Suppressor macrophage (primary cell): ENCODE measurements at places on chromosomes 1 and 21.

DNA sequence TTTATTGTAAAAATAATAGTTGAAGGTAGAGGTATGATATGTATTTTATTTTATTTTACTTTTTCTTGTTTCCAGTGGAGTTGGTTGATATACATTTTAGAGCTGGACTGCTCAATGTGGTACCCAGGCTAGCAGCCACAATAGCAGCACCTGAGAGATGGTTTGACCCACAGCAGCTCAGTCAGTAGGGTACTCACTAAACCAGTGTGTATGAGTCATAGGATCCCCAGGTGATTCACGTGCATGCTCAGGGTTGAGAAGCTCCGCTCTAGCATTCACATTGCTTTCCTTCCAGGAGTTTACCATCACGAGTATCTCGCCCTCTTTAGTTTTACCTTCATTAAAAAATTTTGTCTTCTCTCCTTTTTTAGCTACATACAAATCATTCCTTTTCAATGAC, 96.0 kb upstream of the PAXBP1 start:
- no peak for DNase-seq

- DNase-seq = no peak
These were observed 64.9 kb upstream of the SYT6 start for GRCh38 chr1:114218361-114219171.

DNA sequence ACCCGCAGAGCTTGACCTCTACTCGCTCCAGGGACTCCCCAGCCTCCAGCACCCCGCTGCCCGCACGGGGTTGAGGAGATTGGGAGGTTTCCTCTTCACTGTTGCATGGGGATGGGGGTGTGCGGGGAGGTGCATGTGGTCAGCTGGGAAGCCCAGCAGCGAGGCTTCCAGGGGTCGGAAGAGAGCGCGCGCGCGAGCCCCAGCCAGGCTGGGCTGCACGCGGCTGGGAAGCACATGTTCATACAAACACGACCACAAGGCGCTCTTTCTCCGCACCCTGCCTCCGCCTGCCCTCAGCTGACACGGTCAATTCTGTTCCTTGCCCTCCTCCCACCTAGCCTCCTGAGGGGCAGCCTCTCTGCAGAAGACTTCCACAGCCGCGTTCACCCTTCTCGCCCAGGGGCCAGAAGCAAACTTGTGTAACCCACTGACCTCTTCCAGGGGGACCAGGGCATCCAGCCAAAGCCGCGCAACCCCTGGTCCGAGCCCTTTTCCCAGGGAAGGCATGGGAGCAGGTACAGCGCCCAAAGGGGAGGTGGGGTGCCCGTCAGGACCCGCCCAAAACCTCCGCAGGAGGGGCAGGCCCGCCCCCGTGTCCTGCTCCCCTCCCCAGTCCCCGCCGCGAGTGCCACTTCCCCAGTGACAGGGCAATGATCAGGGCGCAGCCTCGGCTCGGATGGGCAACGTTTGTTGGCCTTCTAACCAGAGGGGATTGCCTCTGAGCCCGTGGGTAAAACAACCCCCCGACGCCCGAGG, 1.3 kb downstream of the COL24A1 start:
- DNase-seq = peak; percentile 21

GRCh38 chr1:7281821-7282220, 489.3 kb upstream of the VAMP3 start:
- DNase-seq = no peak

DNA sequence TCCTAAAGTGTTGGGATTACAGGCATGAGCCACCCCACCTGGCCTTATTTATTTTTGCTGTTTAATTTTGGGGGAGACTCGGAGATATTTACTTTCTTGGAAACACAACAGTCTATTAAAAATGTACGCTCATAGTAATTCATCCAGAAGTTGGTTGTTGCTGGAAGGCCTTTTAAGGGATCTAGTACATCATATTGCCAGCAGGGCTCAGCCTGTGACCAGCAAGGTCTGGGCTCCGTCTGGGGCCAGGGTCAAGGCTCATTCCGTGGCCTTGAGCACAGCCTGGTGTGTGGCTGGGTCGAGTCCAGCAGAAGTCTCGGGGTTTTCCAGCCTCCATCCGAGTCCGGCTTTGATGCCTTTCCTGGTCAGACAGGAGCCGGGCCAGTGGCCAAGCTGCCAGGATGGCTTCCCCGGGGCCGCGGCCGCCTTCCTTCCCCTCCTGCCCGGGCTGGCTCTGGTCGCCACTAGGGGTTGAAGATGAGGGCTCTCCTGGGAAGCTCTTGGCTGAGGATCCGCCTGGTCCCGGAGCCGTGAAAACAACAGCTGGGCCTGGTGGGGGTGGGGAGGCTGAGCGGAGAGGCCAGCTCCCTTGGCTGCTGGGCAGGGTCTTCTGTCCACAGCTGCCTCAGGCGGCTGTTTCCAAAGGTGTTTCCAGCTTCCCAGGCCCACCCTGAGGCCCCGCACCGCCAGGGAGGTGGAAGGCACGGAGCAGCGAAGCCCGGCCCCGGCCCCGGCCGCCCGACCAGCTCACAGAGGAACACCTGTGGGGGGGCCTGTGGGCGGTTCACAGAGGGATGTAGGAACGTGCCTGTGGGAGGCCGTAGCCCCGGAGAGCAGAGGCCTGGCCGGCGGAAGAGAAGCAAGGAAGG, 5.1 kb upstream of the VWA1 start:
- DNase-seq = no peak

DNA sequence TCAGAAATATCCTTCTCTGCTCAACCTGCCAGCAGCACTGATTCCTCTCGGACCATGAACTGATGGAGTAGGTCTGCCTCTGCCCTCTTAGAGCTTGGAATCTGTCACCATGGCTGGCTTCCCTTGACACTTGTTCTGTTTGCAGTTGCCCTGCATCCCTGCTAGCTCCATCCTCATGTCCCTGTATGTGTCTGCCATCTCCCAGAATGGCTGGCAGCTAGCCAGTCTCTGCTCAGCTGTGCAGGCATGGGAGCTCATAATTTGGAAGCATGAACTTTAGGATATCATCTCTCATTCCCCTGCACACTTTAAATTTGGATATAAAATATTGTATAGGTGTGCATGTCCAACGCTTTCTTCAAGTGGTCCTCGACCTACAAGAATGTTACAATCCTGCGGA, 95.4 kb downstream of the C1orf94 start:
- DNase-seq = no peak

DNA sequence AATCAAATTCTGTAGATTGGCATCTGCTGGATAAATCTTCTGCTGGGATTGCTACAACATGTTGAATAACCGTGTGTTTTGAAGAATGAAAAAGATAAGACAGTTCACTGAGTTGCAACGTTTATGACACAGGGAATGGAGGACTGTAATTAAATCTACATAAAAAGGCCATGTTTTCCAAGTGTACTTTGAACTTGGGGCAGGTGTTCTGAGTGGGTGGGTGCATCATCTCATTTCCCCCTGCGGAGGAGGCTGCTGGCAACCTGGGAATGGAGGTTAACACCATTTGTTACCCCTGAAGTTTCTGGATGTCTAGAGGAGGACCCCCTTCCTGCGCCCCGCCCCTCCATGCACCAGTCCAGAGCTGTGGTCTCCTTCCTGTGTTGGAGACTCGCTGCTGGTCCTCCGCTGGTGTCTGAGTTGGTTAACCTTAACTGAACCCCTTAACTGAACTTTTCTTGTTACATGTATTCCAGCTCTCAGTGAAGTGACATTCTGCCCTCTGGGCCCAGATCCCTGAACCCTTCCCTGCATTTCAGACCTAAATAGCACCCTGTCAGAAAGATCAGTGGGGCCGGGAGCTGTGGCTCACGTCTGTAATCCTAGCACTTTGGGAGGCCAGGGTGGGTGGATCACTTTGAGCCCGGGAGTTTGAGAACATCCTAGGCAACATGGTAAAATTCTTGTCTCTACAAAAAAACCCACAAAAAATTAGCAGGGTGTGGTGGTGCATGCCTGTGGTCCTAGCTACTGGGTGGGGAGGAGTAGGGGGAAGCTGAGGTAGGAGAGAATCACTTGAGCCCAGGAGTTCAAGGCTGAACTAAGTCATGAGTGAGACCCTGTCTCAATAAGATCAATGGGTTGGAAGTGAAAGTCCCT, 31.8 kb downstream of the UCK2 start:
- DNase-seq = no peak

GRCh38 chr1:59908682-59909081, 17.9 kb downstream of the CYP2J2 start:
- DNase-seq = no peak

DNA sequence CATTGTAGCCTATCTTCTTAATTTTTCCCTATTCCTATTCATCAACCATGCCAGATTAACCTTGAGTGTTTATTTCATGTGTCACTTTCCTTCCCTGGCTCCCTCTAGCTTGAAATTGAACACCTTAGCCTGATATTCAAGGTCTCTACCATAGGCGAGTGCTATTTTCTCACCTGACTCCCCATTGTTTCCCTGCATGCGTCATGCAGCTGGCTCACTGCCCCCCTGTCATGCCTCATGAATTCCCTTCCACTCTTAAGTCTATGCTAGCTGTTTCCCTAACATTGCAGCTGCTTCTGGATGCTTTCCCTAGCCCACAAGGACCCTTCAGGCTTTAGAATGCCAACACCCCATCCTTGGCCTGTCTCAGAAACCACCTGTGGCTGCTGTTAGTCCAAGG, 56.7 kb upstream of the CD1D start:
- DNase-seq = no peak

GRCh38 chr1:65344171-65344814, 35.0 kb downstream of the DNAJC6 start:
- DNase-seq = peak; percentile 3

DNA sequence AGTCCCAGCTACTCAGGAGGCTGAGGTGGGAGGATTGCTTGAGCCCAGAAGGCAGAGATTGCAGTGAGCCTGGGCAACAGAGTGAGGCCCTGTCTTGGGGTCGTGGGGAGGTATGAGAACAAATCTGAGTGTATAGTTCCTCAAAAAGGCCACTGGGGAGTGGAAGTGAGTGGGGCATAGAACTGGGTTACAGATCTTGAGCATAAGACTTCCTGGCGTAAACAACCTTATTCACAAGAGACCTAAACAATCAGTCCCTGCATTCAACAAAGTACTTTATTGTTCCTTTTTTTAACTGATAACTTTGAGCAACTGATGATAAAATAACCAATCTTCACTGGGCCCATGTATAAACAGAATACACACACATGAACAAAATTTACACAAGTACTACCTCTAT, 72.7 kb upstream of the MUTYH start:
- peak; percentile 30 for DNase-seq

DNA sequence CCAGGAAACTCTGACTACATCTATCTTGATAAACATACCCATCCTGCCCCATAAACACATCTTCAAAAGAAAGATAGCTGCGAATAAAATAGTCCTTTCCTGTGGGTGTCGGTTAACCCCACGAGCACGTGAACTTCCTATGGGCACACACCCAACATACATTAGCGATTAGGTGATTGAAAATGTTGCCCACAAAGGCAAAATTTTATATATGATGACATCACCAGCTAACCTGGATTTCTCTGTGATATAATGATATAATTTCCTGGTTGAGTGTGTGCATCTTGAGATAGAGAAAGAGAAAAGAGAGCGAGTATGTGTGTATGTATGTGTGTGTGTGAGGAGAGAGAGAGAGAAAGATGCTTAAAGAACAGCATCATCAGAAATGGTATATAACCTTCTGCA, 296.1 kb downstream of the PTPRC start:
- peak; percentile 19 for DNase-seq

DNA sequence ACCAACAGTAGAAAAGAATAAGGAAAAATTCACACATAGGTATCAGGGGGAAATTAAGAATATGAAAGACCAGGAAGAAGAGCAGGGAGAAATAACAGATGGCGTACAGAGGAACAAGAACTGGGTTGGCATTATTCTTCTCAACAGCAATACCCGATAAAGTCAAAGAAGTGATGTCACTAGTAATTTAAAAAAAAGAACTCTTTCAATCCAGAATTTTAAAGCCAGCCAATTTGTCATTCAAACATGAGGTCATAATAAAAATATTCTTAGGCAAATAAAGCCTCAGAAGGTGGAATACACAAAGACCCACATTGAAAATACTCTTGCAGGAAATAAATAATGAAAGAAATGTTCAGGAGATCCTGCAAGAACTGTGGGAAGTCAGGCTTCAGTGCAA, 8.8 kb downstream of the NCMAP start:
- DNase-seq = no peak

DNA sequence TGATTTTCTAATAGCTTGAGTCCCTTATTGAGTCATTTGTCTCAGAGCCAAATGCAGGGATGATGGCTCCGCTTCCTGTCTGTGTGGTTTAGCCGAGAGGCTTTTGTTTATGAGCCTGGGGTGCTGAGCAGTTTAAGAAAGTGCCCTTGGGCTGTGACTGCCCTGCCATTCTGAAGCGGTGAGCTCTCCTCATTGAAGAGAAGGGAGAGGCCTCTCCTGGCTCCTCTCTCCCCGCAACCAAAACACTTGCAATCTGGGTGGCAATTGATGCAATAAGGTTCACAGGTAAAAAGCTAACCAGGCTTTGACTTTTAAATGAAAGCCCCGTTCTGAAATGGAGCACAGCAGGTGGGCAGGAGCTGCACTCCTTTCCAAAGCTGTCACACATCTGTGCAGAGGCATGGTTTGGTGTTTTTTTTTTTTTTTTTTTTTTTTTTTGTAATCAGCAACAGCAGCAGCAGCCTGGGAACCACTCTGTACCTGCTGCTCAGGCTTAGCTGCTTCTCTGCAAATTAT, 403.7 kb downstream of the SIPA1L2 start:
- no peak for DNase-seq

DNA sequence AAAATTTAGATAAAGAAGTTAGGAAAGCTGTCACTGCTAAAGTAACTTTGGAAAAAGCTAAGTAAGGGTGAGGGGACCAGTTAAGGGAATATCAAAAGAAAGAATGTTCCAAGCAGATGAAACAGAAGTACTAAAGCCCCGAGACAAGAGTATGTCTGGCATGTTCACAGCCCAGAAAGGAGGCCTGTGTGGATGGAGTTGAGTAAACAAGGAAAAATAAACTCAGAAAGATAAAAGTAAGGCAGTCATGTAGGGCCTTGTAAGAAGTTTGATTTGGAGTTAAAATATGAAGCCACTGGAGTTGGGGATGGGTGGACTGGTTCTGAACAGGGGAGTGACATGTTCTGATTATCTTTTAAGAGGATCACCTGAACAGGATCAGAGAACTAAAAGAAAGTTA, 177.9 kb downstream of the CDC42BPA start:
- DNase-seq = no peak

DNA sequence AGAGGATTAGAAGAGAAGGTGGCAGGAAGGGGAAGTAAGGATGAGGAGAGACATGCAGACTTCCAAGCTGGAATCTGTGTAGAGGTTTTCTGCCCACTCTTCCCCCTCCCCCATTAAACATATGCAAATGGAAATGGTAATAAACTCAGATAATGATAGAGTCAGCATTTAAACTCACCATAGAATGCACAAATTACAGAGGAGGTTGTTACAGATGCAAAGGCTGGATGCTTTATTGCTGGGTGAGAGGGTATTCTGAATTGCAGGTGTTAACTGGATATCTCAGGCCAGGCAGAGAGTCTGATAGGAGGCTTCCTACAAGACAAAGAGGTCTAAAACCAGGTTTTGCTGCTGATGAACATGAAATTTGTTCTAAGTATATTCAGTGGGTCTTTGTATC, 372.5 kb downstream of the SEC16B start:
- no peak for DNase-seq

- no peak for DNase-seq
These were observed 15.2 kb downstream of the DBT start for GRCh38 chr1:100234432-100234831.

GRCh38 chr1:234093107-234093506, 188.6 kb downstream of the SLC35F3 start:
- DNase-seq = no peak
